ENCODE measurements at places on chromosomes 3 and 15. TPM values are rescaled to one million over a fixed set of nuclear protein-coding genes. Genes with fewer than 3 reads are reported as not detected.

ACAN gene
- polyA plus RNA-seq: 5.3 TPM

TUSC7 gene
- not detected for polyA plus RNA-seq

MASP1 gene
- polyA plus RNA-seq: 6.8 TPM

HACL1 gene
- polyA plus RNA-seq: 19.9 TPM

C15orf62 gene
- 2.8 TPM for polyA plus RNA-seq

MAGEL2 gene
- 5.2 TPM for polyA plus RNA-seq

- DNase-seq: no peak
Measured at GRCh38 chr3:152149832-152150231, 118.9 kb upstream of the MBNL1 start.

GRCh38 chr15:61558172-61559136 lies 329.4 kb upstream of the RORA start:
- no peak for DNase-seq

GRCh38 chr3:171227359-171227758 lies 200.8 kb upstream of the SLC2A2 start:
- no peak for DNase-seq

DNA sequence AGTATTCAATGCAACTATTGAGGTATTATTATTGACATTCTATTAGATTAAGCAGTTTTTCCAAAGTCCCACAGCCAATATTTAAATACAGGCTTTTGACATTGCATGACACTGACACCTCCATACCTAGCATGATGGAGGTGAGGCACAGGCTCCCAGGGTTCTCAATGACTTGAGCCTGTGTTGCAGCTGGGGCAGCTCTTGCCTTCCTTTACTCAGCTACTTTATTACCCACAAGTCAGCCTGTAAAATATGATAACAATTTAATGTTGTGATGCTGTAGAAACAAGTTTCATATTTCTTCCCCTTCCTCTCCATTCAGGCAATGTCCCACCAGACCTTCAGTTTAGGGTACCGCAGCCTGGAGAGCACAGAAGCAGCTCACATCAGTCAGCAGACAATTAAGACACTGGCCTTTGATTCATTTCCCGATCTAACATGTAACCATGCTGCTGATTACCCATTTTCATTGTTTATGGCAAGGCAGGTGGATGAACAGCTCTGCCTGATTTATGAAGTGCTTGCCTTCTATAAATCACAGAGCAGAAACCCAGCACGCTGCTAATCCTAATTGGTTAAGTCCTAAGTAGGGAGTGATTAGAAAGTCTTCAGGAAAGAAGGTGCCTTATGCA lies 826.1 kb downstream of the AGBL1 start:
- no peak for DNase-seq
